Pulmonary artery endothelial cell (primary cell): ENCODE measurements at places on chromosomes 7 and 10. TPM values are rescaled to one million over a fixed set of nuclear protein-coding genes. Genes with fewer than 3 reads are reported as not detected.

GRCh38 chr10:84743483-84743882, 415.1 kb downstream of the CCSER2 start:
- no peak for DNase-seq

GRCh38 chr10:102758240-102758932, 14.6 kb downstream of the WBP1L start:
- DNase-seq, result no peak

GRCh38 chr7:120043250-120043649, 229.7 kb upstream of the KCND2 start:
- DNase-seq, result no peak

GRCh38 chr7:46835556-46835955, 746.4 kb downstream of the TNS3 start:
- DNase-seq, result no peak

DNA sequence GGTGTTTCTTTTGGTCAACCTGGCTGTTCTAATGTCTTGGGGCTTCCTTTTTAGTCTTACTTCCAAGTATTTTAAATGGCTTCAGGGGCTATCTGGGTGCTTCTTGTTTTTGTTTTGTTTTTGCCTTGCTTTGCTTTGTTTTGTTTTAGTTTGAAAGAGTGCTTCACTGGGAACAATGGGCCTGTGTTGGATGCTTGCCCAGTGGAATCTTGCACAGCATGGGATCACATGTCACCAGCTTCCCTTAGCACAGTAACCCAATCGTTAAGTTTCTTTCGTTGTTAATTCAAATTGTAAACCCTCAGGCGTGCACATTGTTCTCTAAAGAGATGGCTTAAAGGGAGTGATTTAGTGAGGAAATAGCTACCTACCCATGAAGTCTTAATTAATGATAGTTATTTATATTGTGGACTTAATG, 8.9 kb downstream of the COL17A1 start:
- peak; percentile 89 for DNase-seq

ATG9B gene
- under 0.01 TPM in 1 of 2 replicates, not detected in the other for total RNA-seq

CTBP2 gene
- 92.1 and 129 TPM in 2 replicates for total RNA-seq
